ENCODE measurements at places on chromosomes 3 and 15.

GRCh38 chr3:36790765-36791164, 26.4 kb upstream of the DCLK3 start:
- no peak for DNase-seq

- DNase-seq = no peak
Measured at GRCh38 chr3:30962084-30962483, 67.6 kb upstream of the GADL1 start.

GRCh38 chr15:29278436-29279105, 8.9 kb upstream of the NSMCE3 start:
- DNase-seq = peak; percentile 80

DNA sequence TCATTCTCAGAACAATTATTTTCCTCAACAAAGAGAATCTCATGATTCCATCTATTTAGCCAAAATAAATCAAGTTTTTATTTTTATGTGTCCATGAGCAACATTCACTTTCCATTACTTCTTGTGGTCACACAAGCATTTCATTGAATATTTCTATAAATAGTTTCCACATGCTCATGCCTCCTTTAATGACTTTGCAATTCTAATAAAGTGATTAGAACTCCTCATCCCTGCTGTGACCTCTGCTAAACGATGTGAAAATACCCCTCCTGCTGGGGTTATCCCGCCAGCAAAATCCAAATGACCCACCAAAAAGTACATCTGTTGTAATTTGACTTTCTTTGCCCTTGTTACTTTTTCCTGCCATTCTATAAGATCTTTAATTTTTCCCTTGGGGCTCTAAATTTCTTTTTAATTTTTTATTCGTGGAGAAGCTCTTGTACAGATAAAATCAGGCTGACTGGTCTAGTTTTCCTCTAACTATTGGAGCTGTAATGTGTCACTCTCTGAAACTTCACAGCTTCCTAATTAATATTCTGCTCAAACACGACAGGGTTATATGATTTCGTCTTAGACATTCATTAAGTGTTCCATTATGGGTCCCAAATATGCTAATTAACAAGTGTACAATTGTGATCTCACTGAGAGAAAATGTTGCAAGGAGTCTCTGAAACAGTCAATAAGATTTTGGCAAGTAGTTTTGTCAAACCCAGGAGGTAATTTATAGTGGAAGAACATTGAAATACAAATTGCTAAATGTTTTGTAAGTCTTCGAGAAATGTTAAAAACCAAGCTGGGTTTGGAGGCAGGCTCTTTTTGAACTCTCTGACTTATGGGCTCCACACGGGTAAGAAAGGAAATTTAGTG, 533.1 kb upstream of the NAALADL2 start:
- DNase-seq = peak; percentile 88

DNA sequence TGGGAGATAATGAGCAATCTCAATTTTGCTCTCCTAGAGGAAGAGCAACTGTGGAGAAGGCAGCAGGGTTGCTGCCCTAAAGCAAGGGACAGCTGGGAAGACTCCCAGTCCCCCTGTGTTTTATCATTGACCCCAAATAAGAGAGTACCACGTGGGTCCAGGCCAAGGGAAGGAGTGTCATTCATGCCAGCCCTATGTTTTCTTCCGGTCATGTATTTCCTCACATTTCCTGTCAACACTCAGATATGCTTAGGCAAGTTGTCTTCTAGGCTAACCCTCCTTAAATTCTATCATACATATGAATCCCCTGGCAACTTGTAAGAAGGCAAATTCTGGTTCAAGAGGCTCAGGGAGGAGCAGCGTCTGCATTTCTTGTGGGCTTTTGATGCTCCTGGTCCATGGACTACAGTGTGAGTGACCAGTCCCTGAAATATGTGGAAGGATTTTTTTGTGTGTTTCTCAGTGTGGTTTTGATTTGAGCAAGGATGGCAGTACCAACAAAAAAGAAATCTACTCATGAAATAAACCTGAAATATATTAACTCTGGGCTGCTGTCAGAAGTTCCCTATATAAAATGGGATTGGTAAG, 31.9 kb upstream of the RPP14 start:
- DNase-seq = peak; percentile 35

DNA sequence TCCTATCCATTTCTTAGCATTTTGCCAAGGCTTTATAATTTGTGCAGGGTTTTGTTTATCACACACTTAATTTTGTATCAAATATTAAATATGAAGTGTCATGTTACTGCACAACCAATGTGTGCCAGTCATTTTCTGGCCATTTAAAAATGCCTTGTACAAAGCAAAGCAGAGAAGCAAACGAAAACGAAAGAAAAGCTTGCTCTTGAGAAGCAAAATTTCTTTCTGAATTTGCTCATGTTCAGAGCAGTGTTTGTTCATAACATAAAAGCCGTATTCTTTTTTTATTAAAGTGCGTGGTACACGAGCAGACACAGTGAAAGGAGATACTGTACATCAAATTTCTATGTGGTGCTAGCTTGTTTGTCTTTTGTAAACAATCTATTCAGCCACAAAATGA, 792.6 kb downstream of the NAALADL2 start:
- DNase-seq = no peak

- DNase-seq = no peak
Measured at GRCh38 chr15:69852482-69852881, 245.2 kb downstream of the TLE3 start.

DNA sequence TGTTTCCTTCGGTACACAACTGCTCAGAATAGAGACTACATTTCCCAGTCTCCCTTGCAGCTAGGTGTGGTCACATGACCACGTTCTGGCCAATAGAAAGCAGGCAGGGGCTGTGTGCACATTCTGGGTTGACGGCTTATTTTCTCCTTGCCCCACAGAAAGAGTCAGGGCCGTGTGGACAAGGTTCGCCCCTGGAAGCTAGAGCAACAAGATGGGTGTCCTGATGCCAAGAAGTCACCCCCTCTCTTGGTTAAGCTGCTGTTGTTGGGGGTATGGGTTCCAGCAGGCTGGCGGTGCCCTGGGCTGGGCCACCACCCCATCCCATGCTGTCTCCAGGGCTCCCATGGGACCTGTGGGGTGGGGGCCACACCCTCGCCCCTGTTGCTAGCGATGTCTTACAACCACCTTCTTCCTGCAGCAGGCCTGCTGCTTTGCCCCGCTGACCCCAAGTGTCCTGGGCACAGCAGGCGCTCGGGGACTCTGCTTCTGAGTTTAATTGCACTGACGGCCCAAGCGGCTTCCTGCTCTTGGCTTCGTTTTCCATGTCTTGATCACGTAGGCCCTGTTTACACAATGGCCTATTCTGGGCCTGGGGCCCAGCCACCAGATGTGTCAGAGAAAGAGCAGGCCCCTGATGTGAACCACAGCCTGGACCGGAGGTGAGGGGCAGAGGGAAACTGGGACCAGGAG, 24.9 kb downstream of the ABTB1 start:
- peak; percentile 70 for DNase-seq

GRCh38 chr15:51318382-51319150, 19.8 kb downstream of the CYP19A1 start:
- peak; percentile 68 for DNase-seq

DNA sequence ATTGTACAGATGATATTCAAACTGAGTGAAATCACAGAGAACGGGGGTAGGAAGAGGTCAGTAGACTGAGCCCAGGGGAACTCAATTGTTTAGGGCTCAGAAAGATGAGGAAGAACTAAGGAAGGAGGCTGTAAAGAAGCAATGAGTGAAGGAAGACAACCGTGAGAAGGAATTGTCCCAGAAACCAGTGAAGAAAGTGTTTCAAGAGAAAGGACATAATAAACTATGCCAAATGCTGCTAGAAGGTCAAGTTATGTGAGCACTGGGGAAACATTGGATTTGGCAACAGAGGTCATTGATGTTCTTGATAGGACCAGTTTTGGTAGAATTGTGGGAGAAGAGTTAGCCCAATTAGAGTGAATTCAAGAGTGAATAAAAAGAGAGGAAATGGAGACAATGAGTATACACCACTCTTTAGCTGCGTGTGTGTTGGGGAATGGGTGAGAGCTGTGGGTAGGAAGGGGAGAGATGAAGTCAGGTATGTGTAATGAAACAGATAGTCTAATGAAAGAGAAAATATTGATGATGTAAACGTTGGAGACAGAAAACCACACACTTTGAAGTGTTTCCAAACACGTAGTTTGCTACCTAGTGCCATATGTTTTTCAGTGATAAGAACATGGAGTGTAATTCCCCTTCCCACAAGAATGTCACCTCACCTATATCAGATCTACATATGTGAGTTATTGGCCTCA, 42.5 kb upstream of the MME start:
- DNase-seq = no peak

DNA sequence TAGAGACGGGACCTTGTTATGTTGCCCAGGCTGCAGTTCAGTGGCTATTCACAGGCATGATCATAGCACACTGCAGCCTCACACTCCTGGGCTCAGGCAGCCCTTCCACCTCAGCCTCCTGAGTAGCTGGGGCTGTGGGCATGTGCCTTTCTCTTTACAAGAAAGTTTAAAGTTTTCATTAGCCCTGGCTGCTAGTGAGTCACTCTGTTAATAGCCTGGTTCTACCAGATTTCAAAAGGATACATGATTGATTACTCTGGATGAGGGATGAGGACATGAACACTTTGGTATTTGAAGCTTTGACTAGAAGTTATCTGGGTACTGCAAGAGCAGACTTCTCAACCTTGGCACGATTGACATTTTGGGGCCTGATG, 95.1 kb downstream of the DHX36 start:
- DNase-seq = no peak

- DNase-seq = no peak
Measured at GRCh38 chr3:157147099-157147803, 12.7 kb downstream of the CCNL1 start.

DNA sequence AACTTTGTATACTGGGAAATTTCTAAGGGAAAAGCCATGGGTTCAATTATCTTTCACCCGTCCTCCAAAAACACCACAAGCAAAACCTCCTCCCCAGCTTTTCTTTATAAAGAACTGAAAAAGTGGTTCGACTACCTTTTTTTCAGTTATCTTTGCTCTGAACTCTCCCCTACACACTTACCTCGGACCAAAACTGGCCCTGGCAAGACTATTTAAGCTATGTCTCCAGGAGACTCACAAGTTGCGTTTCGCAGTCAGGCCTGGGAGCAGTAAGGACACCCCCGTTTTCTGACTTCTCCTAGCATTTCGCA, 645 bp downstream of the COPS2 start:
- DNase-seq = no peak

GRCh38 chr15:31366169-31366734, 39.6 kb downstream of the KLF13 start:
- DNase-seq = no peak

- DNase-seq = no peak
Measured at GRCh38 chr15:37014137-37014536, 86.2 kb downstream of the MEIS2 start.

DNA sequence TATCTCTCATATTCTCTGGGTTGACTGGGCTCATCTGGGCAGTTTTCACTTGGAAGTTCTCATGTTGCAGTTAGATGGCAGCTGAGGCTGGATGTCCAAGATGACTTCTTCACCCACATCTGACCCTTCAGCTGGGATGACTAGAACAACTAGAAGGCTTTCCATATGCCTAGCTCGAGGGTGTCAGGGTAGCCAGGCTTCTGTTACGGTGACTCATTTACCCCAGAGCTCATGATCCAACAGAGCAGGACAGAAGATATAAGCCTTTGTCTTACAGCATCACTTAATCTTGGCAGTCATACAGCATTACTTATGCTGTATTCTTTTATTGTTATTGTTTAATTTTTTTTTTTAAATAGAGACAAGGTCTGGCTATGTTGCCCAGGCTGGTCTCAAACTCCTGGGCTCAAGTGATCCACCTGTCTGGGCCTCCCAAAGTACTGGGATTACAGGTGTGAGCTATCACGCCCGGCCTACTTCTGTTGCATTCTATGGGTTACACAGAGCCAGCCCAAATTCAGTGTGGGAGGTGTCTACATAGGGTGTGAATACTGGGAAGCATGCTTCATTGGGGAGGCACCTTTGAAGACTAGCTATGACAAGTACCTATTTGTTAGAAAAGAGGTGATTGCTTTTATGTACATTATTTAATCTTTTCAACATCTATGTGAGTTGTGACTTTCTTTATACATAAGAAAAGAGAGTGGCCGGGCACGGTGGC, 10.7 kb downstream of the HMCES start:
- peak; percentile 67 for DNase-seq

DNA sequence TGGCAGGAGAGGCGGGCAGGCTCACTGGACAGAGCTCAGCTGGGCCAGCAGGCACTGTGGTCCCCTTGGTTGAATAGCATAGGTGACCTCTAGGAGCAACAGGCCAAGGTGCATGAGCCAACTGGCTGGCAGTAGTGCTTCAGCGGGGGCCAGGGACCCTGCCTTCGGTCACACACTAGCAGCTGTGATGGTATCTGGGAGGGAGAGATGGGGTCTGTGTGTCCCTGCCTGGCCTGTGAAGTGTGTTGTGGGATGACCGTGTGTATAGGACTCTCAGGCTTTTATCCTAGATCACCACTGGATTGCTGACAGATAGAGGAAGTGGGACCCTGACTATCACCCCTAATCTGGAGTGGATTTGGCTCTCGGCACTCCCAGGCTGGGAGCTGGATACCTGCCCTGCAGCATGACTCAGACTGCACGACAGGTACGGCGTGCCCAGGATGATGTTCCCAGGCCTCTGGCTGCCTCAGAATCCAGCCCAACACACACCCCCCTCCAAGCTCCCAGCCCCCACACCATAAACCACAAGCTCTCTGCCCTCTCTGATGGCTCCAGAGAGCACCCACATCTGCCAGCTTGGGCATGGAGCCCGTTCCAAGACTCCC, 7.8 kb downstream of the RPS17 start:
- no peak for DNase-seq

- DNase-seq = no peak
Measured at GRCh38 chr3:157442729-157443128, 6.1 kb downstream of the PTX3 start.

DNA sequence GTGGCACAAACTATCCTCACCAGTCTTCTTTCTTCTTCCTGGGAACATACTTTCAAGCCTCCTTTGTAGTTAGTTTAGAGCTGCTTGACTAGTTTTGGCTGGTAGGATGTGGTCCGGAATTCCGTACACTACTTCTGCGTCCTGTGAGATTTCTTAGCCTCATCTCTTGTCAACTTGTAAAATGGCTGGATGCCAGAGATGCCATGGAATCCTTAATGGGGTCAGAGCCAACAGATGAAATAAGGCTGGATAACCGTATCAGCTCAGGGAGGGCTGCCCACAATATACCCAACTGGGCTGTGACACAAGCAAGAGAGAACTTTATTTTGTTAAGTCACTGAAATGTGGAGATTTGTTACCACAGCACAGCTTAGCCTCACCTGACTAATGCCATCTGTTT, 466.9 kb upstream of the MDFIC2 start:
- DNase-seq = no peak

DNA sequence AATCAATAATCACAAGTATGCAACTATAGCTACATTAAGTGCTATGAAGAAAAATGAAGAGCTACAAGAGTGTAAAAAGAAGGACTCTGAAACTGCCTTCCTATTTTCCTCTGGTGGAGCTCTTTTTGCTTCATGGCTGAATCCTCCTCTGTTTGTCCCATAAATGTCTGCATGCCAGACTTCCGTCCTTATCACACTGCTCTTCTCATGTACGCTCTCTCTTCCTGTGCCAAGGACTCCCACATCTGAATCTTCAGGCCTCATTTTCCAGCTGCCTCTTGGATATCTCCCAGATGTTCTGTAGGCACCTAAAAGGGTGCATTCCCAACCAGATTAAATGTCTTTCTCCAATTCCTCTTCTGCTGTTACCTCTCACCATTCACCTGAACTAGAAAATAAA, 123.7 kb downstream of the MECOM start:
- DNase-seq = no peak

- DNase-seq = no peak
Measured at GRCh38 chr15:73781038-73781925, 28.1 kb upstream of the INSYN1 start.
